ENCODE measurements at places on chromosomes 12 and 14. TPM values are rescaled to one million over a fixed set of nuclear protein-coding genes. Genes with fewer than 3 reads are reported as not detected.
A peak's percentile ranks its signal among the peaks of the same experiment; 100 is the strongest.

DNA sequence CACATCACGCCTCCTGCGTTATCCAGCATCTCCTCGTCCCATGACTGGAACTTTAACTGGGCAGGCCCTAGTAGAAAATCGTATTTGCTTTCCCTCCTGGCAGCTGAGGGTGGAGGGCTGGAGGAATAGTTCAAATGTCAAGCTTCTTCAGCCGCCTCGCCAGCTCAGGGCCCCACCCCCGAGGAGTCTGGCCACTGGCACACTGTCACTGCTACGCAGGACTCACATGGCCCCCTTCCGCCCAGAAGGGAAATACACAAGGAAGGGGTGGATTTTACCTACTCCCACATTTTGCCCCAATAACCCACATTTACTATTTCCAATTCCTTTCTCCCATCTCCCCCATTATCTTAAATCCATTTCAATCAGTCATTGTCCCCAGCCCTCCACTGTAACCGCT lies 8.6 kb downstream of the SLC6A13 start:
- DNase-seq: no peak
- H3K4me3 ChIP-seq: no peak overlapping the region
- H3K36me3 ChIP-seq: no peaks in the 10 kb centered on the region
- H3K4me1 ChIP-seq: no peaks in the 10 kb centered on the region
- no peaks in the 10 kb centered on the region for H3K27me3 ChIP-seq

Gene OTX2
- polyA plus RNA-seq: not detected

- no peak for DNase-seq
- H3K36me3 ChIP-seq: peaks cover 2% of the 10 kb centered on the region
- no peak overlapping the region for H3K27ac ChIP-seq
- no peak overlapping the region for H3K4me3 ChIP-seq
Measured at GRCh38 chr14:51285120-51285519, 45.1 kb downstream of the TMX1 start.

- H3K27ac ChIP-seq: no peak overlapping the region
- H3K4me3 ChIP-seq: no peak overlapping the region
- H3K27me3 ChIP-seq: no peaks in the 10 kb centered on the region
- peak; percentile 22 for DNase-seq
- no peaks in the 10 kb centered on the region for H3K36me3 ChIP-seq
- no peaks in the 10 kb centered on the region for H3K4me1 ChIP-seq
Measured at GRCh38 chr12:34205401-34205800, 183.1 kb downstream of the ALG10 start.

- H3K4me1 ChIP-seq: no peaks in the 10 kb centered on the region
- no peak overlapping the region for H3K4me3 ChIP-seq
- no peak for DNase-seq
- H3K27ac ChIP-seq: no peak overlapping the region
- H3K36me3 ChIP-seq: peaks cover 79% of the 10 kb centered on the region
Measured at GRCh38 chr14:81484120-81484519, 49.5 kb downstream of the SEL1L start.

GRCh38 chr14:29240066-29240465 lies 473.5 kb downstream of the FOXG1 start:
- H3K4me3 ChIP-seq: no peak overlapping the region
- H3K36me3 ChIP-seq: no peaks in the 10 kb centered on the region
- no peak for DNase-seq
- peak overlapping the region; percentile 28 for H3K27ac ChIP-seq
- no peaks in the 10 kb centered on the region for H3K4me1 ChIP-seq
- no peaks in the 10 kb centered on the region for H3K27me3 ChIP-seq

Gene CDK2
- polyA plus RNA-seq: 34.7 TPM

GRCh38 chr14:69519204-69520100 lies 34.9 kb downstream of the PLEKHD1 start:
- no peak overlapping the region for H3K27ac ChIP-seq
- no peaks in the 10 kb centered on the region for H3K36me3 ChIP-seq
- peaks cover 4% of the 10 kb centered on the region for H3K4me1 ChIP-seq
- no peak overlapping the region for H3K4me3 ChIP-seq
- H3K27me3 ChIP-seq: no peaks in the 10 kb centered on the region

- H3K27me3 ChIP-seq: no peaks in the 10 kb centered on the region
- DNase-seq: no peak
- no peaks in the 10 kb centered on the region for H3K4me1 ChIP-seq
- H3K27ac ChIP-seq: no peak overlapping the region
Measured at GRCh38 chr14:66069036-66069435, 417.1 kb upstream of the CCDC196 start.

DNA sequence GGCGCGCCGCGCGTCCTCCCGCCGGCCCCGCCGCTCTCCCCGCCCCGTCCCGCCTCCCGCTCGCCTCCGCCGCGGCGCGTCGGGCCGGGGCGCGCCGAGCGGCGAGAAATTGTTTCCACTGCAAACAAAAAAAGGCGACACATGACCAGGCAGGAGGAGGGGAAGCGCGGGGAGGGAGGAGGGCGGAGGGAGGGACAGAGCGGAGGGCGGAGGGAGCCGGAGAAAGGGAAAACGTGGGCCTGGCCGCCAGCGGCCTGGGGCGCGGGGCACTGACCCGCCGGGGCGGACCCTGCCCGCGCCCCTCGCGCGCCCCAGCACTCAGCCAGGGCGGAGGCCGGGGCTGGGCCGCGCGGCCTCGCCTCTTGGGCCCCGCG lies at the start of gene FOXN3:
FOXN3 (minus strand) TSS at position 143 of the 374 bp plus-strand sequence. CDS start 4,757 bp downstream, outside the sequence.
- no peaks in the 10 kb centered on the region for H3K27me3 ChIP-seq
- H3K4me3 ChIP-seq: peak within 1 kb of the TSS; percentile 92
- peak within 1 kb of the TSS; percentile 84 for H3K27ac ChIP-seq

DNA sequence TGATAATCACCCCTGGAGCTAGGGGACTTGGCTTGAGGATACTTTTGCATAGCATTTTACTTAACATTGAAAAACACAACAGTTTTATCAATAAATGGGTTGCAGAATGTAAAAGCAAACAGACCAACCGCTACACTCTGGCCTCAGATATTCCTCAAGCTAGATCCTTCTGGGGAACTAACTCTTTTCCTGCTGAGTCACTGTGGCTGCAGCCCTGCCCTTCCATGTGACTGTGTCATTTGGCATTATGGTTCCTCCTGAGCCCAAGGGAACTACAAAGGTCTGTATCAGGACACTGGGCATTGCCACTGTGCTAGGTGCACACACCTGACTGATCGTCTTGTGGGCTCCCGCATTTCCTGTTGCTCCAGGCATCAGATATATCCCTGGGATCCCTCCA lies 56.6 kb downstream of the TTC9 start:
- DNase-seq: no peak
- peaks cover 4% of the 10 kb centered on the region for H3K27me3 ChIP-seq
- peaks cover 10% of the 10 kb centered on the region for H3K4me1 ChIP-seq
- H3K36me3 ChIP-seq: no peaks in the 10 kb centered on the region

DNA sequence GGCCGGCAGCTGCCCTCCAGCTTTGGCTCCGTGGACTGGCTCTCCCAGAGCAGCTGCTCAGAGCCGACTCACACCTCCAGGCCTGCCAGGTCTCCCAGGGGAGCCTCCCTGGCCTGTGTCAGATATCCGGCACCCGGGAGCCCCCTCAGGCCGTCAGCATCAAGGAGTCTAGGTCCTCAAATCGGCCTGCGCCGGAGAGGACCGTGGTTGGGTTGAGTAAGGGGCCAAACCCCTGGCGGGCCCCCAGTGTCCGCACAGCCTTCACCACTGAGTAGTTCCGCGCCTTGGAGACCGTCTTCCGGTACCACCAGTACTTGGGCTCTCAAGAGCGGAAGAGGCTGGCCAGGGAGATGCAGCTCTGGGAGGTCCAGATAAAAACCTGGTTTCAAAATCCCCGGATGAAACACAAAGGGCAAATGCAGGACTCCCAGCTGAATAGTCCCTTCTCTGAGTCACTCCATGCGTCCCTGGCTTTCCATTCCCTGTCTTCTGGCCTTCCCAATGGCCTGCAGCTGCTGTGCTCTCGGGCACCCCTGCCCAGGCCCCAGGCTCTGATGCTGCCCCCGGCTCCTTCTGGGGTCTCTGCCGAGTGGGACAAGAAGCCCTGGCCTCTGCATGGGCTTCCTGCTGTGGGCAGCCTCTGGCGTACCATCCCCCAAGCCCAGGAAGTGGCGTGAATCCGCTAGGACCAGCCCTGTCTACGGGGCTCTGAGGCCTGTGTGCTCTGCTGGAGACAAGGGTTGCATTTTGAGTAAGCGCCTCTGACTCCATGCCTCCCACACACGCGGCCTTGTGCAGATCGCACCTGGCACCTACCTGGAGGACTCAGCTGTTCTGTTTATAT lies 245.1 kb upstream of the ATXN7L3B start:
- H3K4me1 ChIP-seq: no peaks in the 10 kb centered on the region
- H3K4me3 ChIP-seq: no peak overlapping the region
- H3K27ac ChIP-seq: no peak overlapping the region
- no peak for DNase-seq
- no peaks in the 10 kb centered on the region for H3K36me3 ChIP-seq
- H3K27me3 ChIP-seq: no peaks in the 10 kb centered on the region

- no peak overlapping the region for H3K27ac ChIP-seq
- no peaks in the 10 kb centered on the region for H3K4me1 ChIP-seq
- H3K36me3 ChIP-seq: peaks cover 33% of the 10 kb centered on the region
Measured at GRCh38 chr14:35117112-35117511, 4.7 kb downstream of the PPP2R3C start.

Gene FBXO21
- 44.2 TPM for polyA plus RNA-seq

DNA sequence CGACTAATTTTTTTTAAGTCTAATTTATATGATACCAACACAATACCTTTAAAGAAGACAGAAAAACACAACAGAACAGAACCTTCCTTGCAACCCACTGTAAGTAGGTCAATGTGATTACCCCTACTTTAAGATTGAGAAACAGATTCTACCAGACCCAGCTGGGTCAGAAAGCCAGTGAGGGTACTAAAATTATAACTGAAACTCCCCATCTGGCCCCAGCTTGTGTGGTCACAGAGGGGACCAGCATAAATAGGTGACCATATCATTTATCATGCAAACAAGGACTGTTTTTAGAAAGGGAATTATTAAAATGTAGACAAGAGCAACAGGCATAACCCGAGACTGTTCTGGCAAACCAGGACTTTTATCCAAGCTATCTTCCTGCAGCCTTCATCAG lies 30.1 kb upstream of the FRMD6 start:
- no peaks in the 10 kb centered on the region for H3K27me3 ChIP-seq
- H3K27ac ChIP-seq: no peak overlapping the region
- no peak for DNase-seq
- H3K4me1 ChIP-seq: peaks cover 3% of the 10 kb centered on the region
- H3K36me3 ChIP-seq: no peaks in the 10 kb centered on the region
- no peak overlapping the region for H3K4me3 ChIP-seq

DNA sequence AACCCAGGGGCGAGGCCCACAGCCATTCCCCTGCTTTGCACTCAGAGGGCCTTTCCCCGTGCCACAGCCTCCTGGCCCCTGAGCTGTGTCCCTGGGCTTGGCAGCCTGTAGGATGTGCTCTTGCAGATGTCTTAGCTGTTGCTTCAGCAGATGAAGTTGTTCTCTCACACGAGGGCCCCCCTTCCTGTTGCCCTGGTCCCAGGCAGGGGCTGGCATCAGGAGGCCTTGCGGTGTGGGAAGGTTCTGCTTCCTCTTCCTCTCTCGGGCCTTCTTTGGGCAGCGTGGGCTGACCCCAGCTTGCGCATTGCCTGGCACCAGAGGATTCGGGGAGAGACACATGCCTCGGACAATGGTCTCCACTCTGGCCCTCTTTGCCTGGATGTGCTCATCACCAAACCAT lies 12.7 kb downstream of the PROX2 start:
- no peak for DNase-seq
- no peaks in the 10 kb centered on the region for H3K27me3 ChIP-seq
- no peaks in the 10 kb centered on the region for H3K36me3 ChIP-seq
- no peaks in the 10 kb centered on the region for H3K4me1 ChIP-seq

DNA sequence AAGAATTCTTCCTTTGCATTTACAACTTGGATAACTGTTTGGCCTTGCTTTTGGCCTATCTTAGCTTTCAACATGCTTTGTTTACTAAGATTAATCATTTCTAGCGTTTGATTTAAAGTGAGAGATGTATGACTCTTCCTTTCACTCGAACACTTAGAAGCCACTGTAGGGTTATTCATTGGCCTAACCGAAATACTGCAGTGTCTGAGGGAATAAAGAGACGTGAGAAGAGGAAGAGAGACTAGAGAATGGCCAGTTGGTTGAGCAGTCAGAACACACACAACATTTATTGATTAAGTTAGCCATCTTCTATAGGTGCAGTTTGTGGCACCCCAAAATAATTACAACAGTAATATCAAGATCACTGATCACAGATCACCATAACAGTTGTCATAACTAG lies 62.3 kb upstream of the CCDC175 start:
- H3K27me3 ChIP-seq: no peaks in the 10 kb centered on the region
- DNase-seq: no peak
- no peak overlapping the region for H3K27ac ChIP-seq
- H3K36me3 ChIP-seq: no peaks in the 10 kb centered on the region

DNA sequence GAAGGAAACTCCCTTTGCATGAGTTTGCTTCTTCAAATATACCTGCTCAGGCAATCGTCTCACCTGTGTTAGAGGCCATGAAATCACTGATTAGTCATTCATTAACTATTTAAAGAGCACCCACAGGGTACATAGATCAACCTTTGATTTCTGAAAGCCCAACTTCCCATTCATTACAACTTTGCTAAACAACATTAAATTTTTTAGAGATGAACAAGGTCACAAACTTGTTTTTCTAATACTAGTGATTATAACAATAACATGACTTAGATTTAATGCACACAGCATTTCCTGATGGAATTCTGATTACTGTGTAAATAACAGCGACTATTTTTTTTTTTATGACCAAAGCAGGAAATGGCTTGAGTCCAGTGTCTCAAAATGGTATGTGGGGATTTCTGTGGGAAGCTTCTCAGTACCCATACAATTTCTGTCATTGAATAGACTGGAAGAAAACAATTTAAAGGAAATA lies 5.4 kb upstream of the ERO1A start:
- H3K36me3 ChIP-seq: no peaks in the 10 kb centered on the region
- H3K27me3 ChIP-seq: no peaks in the 10 kb centered on the region
- DNase-seq: no peak
- H3K4me1 ChIP-seq: 0 out of 2 replicates have a peak, but pooled peaks cover 7% of the 10 kb centered on the region
- H3K27ac ChIP-seq: no peak overlapping the region

DNA sequence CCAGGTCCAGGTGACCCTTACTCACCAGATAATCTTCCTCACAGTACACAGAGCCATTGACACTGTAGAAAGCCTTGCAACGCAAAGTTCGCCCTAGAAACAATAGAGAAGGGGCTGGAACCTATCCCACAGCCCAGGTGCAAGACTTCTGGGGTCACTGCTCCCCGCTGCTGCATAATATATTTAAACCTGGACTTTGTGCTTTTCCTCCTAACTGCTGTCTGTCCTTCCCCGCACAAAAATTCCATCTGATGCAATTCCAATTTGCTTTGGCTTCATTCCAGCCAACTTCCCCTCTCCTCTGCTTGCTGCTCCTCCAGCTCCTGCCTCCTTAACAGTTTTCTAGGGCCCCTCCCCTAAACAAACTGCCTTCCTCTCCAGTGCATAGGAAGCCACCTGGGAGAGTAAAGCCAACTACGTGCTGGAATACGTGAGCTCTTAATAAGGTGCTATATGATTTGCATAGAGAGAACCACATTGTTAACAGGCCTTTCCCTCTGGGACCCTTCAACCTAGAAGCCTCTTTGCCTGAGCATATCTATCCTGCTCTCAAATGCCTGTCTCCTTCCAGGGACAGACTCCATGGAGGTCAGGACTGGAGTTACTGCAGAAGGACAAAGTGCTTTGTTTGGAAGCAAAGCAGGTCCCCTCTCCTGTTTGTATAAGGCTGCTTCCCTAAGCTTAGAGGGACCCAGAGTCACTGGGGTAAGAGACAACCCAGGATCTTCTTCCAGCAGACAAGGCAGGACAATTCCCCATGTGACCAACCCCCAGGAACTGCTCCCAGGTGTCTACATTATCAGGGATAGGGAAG lies 5.5 kb downstream of the AJUBA start:
- H3K27ac ChIP-seq: peak overlapping the region; percentile 89
- H3K27me3 ChIP-seq: no peaks in the 10 kb centered on the region
- H3K4me1 ChIP-seq: peaks cover 41% of the 10 kb centered on the region
- H3K36me3 ChIP-seq: peaks cover 36% of the 10 kb centered on the region
- H3K4me3 ChIP-seq: 0 out of 2 replicates have a peak overlapping the region, but pooled peaks have one; percentile 7

- no peak overlapping the region for H3K27ac ChIP-seq
- no peaks in the 10 kb centered on the region for H3K27me3 ChIP-seq
- no peak for DNase-seq
- H3K36me3 ChIP-seq: no peaks in the 10 kb centered on the region
Measured at GRCh38 chr12:114936148-114937079, 252.4 kb upstream of the TBX3 start.

Gene AQP2
- not detected for polyA plus RNA-seq
